ENCODE measurements at places on chromosomes 7 and 10.

- no peak for DNase-seq
Observed at GRCh38 chr7:21568762-21569161, 25.9 kb downstream of the DNAH11 start.

DNA sequence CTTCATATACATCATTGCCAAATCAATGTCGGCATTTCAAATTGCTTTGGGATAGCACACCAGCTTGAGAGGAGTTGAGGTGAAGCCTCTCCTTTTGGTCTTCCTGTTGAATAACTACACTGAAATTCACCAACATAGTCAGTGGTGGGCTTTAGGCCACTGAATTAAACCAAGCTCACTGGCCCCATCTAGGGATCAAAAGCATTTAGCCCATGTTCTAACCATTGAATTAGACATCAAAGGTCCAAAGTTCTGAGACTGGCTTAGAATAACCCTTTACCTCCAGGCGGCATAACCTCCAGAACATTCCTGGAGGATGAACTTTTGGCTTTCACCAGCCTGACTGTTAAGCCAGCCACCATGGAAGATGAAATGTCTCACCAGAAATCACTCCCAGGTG is 54.6 kb downstream of the BPGM start:
- no peak for DNase-seq

DNA sequence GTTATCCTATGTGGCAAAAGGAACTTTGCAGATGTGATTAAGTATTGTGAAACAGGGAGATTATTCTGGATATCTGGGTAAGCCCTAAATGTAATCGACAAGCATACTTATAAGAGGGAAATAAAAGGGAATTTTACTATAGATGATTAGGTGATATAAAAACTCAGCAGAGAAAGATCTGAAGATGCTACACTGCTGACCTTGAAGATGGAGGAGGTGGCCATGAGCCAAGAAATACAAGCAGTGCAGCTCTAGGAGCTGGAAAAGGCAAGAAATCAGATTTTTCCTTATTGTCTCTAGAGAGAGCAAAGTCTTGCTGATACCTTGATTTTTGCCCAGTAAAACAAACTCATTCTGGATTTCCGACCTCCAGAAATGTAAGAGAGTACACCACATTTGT is 67.7 kb downstream of the BRAF start:
- no peak for DNase-seq

DNA sequence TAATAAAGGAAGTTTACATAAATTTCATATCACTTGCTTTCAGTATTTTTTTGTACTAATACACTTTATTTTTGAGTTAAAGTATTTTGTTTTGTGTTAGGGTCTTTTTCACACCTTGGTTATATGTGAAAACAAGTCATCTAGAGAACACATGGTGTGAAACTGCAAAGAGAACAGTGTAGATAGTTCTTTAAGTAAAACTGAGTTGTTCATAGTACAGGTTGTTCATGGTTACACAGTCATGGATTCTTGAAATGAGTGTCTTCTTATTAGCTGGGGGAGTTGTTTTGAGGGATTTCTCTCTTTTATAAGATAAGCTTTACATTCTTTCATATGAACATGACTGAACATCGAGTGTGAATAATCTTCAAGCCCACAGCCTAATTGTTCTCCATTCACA is 244.2 kb downstream of the THSD7A start:
- DNase-seq = no peak

- DNase-seq = no peak
Observed at GRCh38 chr7:102082693-102083368, 203.8 kb upstream of the SH2B2 start.
